Tibial nerve (tissue), 4 donors: ENCODE measurements at places on chromosomes 13 and 19. TPM values are rescaled to one million over a fixed set of nuclear protein-coding genes. Genes with fewer than 3 reads are reported as not detected.

The ATCAY gene
- total RNA-seq: not detected

DNA sequence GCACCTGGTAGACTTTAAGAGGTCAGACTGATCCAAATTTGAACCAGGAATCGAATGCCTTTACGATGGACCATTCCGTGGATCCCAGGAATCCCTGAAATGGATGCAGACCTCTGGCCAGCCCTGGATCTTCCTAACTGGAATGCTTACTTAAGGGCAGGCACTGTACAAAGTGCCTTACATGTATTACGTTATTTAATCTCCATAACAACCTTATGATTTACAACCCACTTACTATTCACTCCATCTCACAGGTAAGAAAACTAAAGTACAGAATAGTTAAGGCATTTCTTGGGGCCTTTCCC lies 93.6 kb downstream of the HSPH1 start:
- no peak for DNase-seq

DNA sequence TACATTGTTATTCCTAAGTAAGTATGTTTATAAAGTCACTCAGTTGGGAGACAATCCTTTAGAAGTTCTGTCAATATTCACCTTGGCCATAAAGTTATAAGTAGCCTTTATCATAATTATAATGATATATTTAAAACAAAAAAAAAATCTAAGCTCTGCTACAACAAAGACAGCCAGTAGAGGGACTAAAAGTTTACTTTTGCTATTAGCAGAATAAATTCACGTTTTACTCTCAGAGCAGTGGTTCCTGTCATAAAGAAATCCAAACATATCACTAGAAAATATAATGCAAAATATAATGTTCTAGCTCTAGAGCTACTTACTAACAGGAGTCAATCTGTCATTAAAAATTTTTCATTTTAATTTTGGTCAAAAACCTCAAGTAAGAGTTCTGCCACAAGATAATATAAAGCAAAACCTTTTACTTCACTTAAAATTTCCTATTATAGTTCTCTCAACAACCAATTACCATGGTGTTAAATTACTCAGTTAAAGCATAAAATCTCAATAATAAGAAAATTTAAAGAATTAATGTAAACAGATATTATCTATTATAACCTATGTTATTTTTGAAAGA lies 17.7 kb downstream of the INTS6 start:
- DNase-seq: no peak

DNA sequence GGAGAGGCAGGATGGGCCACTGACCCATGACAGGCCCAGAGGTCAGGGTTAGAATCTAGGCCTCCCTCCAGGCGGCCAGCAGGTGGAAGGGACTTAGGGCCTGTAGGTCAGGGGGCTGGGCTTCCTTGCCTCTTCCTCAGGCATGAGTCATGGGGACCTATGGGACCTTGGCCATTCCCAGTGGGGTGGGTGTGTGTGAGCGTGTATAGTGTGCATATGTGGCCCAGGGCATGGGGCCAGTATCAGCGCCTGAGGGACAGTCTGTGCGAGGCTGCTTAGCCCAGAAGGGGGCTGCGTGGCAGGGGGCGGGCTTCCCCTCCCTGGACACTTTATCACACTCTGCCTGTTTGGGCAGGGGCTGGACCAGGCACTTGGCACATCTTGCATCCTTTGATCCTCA lies 13.3 kb downstream of the KCTD15 start:
- DNase-seq: no peak

DNA sequence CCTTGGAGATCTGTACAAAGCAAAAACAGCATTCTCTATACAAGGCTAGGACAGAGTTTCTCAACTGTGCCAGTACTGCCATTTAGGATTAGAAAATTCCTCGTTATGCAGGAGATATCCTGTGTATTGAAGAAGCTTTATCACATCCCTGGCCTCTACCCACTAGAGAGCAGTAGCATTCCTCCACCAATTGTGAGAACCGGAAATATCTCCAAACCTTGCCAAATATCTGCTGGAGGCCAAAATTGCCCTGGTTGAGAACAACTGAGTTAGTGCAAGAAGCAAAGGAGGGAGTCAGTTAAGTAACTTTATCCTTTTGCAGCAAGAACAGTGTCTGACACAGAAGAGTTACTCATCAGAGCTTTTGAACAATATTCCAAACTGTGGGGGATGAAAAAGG lies 16.2 kb upstream of the FREM2 start:
- DNase-seq: no peak

The ZSCAN22 gene
- total RNA-seq: 3.9 TPM

- no peak for DNase-seq
These were observed 235.9 kb downstream of the TSHZ3 start for GRCh38 chr19:31113293-31113692.

DNA sequence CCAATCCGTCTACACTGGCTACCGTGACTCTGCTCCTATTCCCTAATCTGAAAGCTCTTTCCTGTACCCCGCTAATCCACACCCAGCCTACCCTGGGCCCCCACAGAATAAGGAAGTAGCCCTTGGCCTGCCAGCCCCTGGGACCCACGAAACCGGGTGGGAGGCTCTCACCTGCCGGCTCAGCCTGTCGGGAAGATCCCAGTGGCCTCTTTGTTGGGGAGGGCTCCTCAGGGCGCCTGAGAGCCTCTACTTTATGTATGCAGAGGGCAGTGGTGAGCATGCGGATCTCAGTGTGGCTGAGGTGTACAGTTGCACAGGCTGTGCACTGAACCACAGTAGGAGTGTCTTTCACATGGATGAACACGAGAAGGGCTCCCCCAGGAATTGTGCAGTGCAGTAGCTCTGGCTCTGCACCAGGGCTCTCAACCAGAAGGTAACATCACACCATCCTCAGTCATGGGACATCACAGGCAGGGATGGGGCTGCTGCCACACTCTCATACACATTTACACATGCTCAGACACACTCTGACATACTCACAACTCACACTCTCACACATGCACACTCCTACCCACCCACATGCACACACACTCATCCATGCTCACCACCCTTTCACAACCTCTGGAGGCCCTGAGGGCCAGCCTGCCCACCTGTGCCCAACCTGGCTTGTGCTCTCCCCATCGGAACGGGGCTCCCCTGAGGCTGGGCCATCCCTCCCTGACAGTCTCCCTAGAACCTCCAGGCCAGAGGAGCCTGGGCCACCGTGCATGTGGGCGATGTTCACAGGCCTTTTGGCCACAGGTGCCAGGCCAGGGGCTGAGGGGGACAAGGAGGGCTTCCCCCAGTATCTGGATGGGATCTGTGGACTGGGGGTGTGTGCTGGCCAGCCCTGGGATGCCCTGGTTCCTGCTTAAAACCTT lies 135.0 kb downstream of the URI1 start:
- DNase-seq: no peak
